ENCODE measurements at places on chromosomes 1 and 21. TPM values are rescaled to one million over a fixed set of nuclear protein-coding genes. Genes with fewer than 3 reads are reported as not detected.
A peak's percentile ranks its signal among the peaks of the same experiment; 100 is the strongest.

DNA sequence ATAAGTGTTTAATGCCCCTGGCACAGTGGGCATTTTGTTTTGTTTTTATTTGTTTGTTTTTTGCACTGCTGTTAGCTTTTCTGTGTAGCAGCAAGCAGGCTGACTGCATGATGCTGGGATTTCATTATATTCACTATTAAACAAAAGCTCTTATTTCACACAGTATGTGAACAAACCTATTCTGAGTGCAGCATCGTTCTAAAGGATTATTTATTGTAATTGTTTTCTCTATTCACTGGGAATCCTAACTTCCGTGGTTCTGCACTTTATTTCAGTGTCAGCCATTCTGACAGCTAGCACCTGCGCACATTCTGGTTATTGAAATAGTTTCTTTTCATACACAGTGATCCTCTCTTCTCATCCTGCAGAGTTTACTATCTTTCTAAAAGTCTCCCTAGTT lies 595.0 kb downstream of the NEGR1 start:
- DNase-seq = no peak

- no peak for DNase-seq
Measured at GRCh38 chr1:61121631-61122030, 39.3 kb downstream of the NFIA start.

DNA sequence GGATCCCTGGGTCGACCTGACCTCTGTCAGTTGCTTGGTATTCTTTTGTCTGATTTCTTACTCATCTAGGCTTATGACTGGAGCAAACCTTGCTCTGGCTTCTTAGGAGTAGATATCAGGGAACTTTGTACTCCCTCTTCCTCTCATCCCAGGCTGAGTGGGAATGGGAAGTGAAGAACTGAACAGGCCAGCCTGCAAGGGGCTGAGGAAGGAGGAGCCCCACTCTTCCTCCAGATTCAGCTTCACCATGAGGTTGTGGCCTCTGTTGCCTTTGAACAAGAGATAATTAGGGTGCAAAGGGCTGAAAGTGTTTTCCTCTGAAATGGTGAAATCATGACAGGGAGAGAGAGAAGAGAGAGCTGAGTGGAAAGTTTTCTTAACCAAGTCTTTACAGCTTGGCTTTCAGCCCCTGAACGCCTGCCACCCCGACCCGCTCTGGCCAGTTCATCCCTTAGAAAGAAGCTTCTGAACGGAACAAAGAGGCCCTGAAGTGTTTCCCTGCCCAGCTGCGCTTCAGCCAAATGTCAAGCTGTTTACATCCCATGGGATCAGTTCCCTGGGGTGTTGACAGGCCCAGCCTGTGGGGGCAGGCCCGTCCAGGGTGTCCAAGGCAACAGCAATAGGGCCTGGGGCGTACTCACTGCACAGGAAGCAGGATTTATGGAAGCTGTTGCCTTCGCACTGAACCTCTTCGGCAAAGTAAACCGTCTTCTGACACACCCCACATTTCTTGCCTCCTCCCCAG lies 11.2 kb downstream of the CSRP1 start:
- DNase-seq = peak; percentile 85

- DNase-seq = no peak
Measured at GRCh38 chr21:35643176-35643575, 417.1 kb downstream of the SETD4 start.

Gene GBP2
- 2.2 TPM for total RNA-seq

Gene ORC1
- total RNA-seq = 16.0 TPM

Gene ZSCAN20
- total RNA-seq = 2.4 TPM
